ENCODE measurements at places on chromosomes 1 and 21.

DNA sequence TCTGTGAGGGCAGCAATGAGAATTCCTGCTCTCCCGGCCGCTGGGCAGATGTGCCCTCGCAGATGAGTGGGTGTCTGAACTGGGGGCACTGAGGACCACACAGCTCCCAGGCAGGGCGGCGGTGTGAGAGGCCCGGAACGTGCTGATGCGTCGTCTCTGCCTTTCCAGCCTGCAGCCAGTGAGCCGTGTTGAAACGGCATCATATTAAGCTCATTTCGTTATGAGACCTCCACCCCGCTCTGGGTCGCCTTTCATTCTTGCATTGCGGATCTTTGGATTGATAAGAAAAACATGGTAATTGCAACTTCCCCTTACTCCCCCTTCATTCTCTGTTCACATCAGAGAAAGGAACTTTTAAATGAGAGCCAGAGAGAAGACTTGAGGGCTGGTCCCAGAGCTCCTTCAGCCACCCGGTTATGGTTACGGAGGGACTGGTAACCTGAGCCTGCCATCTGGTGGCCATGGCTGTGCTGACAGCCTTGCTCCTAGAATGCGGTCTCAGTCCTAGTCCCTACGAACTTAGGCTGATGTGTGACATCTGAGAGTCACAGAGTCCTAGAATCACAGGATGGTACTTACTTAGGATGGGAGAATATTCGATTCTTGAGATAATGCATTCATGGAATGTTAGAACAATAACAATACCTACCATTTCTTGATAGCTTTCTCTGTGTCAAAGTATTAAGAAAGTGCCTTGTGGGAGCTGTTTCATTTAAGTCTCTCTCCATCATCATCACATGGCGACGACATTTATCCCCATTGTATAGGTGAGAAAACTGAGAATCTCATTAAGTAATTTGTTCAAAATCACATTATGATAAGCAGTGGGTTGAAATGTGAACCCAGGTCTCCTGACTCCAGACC, 271.0 kb downstream of the TRABD2B start:
- DNase-seq: peak; percentile 26

GRCh38 chr1:168195199-168196135, 16.7 kb downstream of the TIPRL start:
- DNase-seq: no peak

DNA sequence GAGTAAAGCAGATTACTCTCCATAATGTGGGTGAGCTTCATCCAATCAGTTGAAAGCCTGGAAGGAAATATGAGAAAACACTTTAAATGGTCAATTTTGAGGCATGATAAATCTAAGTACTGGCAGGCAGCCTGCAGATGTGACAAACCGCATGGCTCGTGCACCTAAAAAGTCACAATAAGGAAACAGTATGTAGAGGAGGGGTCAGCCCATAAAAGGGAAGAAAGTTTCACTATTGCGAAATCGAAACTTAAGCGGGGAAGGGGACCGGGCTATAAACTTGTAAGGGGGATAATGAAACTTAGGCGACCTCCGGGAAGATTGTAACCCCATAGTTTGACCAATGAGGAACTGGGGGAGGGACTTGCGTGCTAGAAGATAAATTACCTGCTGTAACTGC, 109.8 kb downstream of the PLPPR4 start:
- DNase-seq: no peak

GRCh38 chr1:234704106-234704887, 94.3 kb upstream of the IRF2BP2 start:
- no peak for DNase-seq

GRCh38 chr21:34576041-34576511, 38.8 kb downstream of the RCAN1 start:
- no peak for DNase-seq

All from CMK (cell line).